ENCODE measurements at places on chromosomes 3 and 15.

- no peak for DNase-seq
These were observed 280.3 kb upstream of the PROK2 start for GRCh38 chr3:72065236-72065635.

DNA sequence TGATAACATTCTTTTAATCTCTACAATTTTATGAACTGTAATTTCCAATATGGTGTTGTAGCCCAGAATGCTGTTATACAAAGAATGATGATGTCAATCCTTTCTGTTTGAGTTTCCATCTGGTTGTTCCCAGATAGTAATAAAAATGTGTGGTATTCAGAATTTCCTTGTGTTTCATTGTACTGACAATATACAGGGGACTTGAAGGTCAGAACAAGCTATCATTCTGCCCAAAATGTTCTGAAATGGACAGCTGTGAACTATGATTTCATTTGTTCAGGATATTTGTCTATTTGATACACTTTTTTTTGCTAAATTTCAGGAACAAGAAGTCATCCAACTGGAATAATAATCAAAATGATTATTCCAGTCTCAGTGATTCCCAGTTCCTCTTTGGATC, 40.8 kb downstream of the C3orf62 start:
- no peak for DNase-seq

DNA sequence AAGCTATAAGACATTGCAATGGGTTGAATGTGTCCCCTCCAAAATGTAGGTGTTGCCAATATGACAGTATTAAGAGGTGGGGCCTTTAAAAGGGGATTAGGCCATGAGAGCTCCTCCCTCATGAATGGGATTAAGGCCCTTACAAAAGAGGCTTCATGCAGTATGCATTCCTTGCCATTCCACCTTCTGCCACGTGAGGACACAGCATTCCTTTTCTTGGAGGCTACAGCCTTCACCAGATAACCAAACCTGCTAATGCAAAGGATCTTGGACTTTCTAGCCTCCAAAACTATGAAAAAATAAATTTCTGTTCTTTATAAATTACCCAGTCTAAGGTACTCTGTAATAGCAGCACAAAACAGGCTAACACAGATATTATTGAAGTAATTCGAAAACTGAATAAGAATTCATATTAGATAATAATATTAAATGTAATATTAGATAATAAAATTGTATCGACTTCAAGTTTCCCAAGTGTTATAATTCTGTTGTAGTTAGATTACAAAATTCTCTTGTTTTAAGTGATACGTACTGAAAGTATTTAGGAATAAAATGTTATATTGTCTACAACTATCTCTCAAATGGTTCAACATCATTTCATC, 29.4 kb upstream of the ATP8B4 start:
- DNase-seq, result no peak

DNA sequence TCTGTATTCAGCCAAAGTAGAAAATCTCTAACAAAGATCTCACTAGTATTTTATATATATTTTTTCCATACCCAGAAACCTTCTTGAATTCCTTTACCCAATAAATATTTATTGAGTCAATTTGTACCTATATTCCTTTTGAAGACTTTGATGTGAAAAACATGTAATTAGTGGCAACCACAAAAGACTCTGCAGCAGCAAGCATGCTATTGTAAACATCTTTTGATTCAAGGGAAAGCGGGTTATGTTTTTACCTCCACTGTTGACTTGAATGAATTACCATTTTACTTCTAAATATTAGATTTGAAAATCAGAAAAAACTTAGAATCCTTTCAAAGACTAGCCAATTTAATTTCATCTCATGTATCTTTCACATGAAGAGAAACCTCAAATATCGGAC, 2.4 kb downstream of the GPR15 start:
- DNase-seq, result no peak

- no peak for DNase-seq
These were observed 483.2 kb upstream of the TGFBR2 start for GRCh38 chr3:30123224-30123623.

- DNase-seq, result no peak
These were observed 453.0 kb downstream of the DIPK2A start for GRCh38 chr3:144424606-144425005.

DNA sequence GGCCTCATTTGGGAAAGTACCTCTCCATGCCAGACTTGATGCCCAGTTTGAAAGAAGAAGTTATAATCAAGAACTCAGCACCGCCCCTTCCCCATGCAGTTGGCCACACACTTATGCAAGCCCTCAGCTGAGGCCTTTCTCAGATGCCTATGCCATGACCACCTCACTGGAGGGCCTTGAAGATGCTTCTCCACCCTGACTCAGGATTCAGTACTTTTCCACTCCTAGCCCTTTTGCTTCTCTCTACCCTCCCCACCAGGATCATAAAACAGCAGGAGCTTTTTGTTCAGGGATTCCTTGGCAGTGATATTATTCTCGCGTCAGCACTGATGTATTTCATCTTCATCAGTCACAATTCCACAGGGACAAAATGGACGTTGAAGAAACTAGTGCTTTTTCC, 313.5 kb downstream of the PYDC2 start:
- no peak for DNase-seq

Measured in CD8-positive, alpha-beta memory T cell (primary cell).